ENCODE measurements at places on chromosomes 5 and 9. TPM values are rescaled to one million over a fixed set of nuclear protein-coding genes. Genes with fewer than 3 reads are reported as not detected.

The CCDC152 gene
- total RNA-seq: 5.1 TPM

The GPX3 gene
- total RNA-seq: 0.86 TPM

The INSL4 gene
- total RNA-seq: not detected

The TRIP13 gene
- total RNA-seq: 53.2 TPM

The RPS23 gene
- 3,488 TPM for total RNA-seq

The SERF1B gene
- 16.1 TPM for total RNA-seq

The RHOBTB3 gene
- 142 TPM for total RNA-seq

- DNase-seq: no peak
Measured at GRCh38 chr5:13551645-13552044, 392.8 kb downstream of the DNAH5 start.

GRCh38 chr5:127650022-127650421 lies 1.1 kb downstream of the CTXN3 start:
- DNase-seq: no peak

- no peak for DNase-seq
Measured at GRCh38 chr5:6949230-6949629, 236.0 kb downstream of the TENT4A start.

- DNase-seq: no peak
Measured at GRCh38 chr5:147396070-147396823, 113.6 kb downstream of the DPYSL3 start.

DNA sequence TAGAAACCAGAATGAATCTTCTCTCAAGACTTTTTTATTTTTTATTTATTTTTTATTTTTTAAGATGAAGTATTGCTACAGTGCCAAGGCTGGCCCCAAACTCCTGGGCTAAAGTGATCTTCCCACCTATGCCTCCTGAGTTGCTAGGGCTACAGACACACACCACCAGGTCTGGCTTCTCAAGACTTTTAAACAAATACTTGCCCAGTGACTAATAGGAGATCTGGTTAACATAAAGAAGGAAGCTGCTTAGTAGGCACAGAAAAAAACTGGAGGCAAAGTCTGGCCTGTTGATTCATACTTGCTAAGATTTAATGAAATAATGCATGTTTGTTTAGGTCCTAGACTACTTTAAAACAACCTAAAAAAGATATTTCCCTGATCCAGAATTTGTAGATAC lies 43.8 kb downstream of the SLC38A9 start:
- DNase-seq: no peak

DNA sequence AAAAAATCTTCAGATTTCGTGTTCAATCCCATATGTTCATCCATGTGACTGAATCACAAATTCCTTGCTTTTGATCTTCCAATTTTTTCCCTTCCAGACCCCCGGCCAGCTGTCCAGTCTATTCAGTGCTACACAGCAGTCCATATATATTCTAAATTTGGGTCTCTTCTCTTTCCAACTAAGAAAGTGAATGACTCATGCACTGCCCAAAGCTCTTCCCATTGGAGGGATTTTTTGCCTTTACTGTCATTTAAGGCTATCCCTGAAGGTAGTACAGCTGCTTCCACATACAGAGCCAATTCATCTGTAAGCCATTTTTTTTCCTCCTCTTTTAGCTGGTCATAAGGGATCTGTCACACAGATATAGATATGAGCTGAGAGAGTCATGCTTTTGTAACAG lies 478.3 kb downstream of the DMRT2 start:
- DNase-seq: no peak

GRCh38 chr5:123807177-123807945 lies 295.4 kb downstream of the CSNK1G3 start:
- DNase-seq: no peak

- no peak for DNase-seq
Measured at GRCh38 chr9:12185856-12186255, 507.3 kb upstream of the TYRP1 start.

DNA sequence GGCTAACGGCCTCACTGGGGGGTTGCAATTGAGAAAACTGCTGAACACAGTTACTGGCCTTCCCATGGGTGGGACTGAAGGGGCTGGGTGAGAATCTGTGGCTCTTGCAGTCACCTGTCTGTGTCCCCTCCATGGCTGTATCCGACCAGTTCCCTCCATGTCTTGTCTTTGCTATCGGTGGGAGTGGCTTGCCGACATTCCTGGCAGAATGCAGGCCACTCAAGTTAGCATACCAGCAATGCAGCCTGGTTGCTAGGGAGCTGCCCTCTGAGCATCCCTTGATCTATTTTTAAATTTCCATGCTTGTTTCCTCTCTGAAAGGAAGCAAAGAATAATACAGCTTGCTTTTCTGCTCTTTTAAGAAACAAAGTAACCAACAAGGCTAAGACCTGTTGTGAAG lies 1509.7 kb upstream of the WWC1 start:
- no peak for DNase-seq

- peak; percentile 39 for DNase-seq
Measured at GRCh38 chr9:109953813-109954497, 174.0 kb downstream of the PALM2AKAP2 start.

GRCh38 chr9:98887918-98888510 lies 55.7 kb upstream of the COL15A1 start:
- peak; percentile 39 for DNase-seq

GRCh38 chr9:131422241-131422792 lies 28.4 kb downstream of the PRRC2B start:
- no peak for DNase-seq

DNA sequence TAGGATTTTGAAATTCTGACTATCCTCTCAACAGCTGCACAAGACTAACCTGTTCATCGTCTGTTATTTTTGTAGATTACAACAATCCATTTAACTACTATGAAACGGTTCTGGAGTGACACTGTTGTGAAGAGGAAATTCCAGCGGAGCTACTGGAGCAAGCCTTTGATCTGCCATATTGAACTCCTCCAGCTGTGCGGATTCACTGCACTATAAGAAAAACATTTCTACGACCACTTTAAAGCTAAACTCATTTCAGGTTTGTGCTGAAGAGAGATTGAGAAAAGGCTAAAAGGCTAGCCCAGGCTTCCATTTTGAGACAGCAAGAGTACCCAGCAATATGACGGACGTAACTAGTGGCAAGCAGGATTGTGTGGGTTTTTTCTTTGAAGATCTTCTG lies 104.9 kb upstream of the ANKH start:
- DNase-seq: no peak

- no peak for DNase-seq
Measured at GRCh38 chr9:77747163-77747562, 99.0 kb upstream of the GNA14 start.

Measured in K562 (cell line).